AG04450 (cell line): ENCODE measurements at places on chromosomes 3 and 15.

GRCh38 chr15:43702174-43702573, 8.5 kb downstream of the CKMT1A start:
- DNase-seq: no peak

- DNase-seq: no peak
Observed at GRCh38 chr15:51558411-51558810, 64.2 kb downstream of the DMXL2 start.

- DNase-seq: no peak
Observed at GRCh38 chr3:43126536-43126935, 20.7 kb upstream of the POMGNT2 start.

DNA sequence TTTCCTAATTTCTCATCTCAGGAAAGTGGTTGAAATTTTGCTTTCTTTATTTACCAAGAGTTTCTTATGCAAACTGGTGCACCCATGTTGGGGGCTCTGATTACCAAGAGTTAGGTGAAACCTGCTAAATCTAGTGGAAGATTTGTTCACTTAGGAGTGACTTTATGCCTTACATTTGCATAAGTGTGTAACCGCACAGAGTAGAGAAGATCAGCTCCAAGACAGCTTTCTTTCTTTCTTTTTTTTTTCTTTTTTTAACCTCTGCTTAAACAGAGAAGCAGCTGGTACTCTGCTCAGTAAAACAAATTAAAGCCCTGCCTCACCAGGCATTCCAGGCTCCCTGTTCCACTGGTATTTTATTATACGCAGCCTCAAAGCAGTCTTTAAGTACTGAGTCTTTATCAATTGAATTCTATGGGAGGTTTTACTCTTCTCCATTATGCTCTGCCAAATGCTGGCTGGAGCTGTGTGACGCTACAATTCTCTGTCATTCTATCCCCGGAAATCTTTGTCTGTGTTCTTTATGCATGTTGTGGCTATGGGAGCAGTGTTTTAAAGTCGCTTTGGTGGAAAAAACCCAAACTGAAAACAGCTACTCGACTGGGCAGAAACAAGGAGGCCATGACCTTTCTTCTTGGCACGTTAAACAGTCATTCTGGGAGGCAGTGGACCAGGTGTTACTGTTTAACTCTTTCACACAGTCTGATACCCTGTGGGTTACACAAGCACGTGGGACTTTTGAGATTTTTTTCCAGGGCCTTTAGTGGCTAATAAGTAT, 55.2 kb upstream of the GBE1 start:
- no peak for DNase-seq

DNA sequence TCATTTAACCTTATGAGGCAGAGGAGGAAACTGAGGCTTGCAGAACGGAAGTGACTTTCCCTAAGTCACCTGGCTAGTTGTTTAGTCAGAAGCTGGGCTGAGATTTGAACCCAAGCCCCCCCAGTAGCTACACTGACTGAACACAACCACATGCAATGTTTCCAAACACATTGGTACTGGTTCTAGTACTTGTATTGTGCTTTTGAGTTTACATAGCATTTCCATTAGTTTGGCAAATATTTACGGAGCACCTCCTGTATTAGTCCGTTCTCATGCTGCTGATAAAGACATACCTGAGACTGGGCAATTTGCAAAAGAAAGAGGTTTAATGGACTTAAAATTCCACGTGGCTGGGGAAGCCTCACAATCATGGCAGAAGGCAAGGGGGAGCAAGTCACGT, 56.3 kb upstream of the ITGA11 start:
- DNase-seq: no peak
